ENCODE measurements at places on chromosomes 1 and 21.

GRCh38 chr21:45404730-45405270, at the start of gene COL18A1:
COL18A1 (plus strand) TSS chr21:45405165; CDS start chr21:45405231, 66 bp downstream.
- DNase-seq = no peak

DNA sequence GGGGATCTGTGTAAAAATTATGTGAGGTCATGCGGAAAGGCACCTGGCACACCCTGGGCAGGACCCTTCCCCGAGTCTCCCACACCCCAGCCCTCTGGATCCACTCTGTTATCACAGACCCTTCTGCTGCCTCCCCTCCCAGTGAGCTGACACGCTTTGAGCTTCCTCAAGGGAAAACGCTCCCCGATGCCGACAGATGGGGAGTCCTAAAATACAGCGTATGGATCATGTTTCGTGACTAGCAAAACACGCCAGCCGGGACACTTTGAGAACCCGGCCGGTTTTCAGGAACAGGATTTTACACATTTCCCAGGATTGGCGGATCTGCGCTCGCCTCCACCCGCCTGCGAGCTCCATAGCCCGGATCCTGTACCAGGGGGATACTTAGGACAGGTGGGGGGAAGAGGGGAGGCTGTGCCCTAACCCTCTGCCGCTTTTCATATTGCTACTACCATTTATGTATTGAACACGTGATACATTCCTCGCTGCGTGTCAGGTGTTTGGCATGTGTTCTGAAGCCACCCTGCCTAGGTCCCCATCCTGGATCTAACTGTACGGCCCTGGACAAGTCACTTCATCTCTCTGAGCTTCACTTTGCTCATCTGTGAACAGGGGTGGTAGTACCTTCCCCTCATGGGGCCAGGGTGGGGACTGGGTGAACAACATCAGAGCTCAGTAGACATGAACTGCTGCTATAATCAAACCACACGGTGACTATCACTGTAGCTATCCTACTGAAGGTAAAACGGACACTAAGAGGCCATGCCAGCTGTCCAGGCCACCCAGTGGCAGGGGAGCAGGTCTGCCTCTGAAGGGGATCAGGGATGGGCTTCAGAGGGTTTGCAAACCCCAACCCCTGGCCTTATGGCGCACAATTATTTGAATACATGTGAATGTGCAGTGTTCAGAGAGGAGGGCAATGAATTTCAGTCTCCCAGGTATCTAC, 63.2 kb downstream of the SSBP3 start:
- DNase-seq = no peak

DNA sequence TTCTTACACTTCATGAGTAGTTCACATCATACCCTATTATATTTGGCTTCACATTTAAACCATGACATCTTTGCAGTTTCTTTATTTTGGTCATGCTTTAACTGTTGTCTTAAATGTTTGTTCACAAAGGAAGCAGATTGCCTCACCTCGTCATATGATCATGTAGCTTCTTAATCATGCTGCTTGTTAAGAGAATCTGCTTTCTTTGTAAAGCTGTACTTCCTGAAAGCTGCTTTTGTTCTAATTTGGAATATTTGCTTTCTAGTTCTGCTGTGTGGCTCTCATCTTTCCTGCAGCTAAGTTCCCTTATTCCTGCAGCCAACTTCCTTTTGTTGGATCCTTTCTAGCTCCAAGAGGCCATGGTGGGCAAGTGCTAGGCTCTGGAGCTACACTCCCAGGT, 62.9 kb upstream of the SIM2 start:
- no peak for DNase-seq

- no peak for DNase-seq
These were observed 15.6 kb downstream of the LRRC8D start for GRCh38 chr1:89836252-89837035.

- DNase-seq = peak; percentile 9
These were observed 71.4 kb downstream of the USP1 start for GRCh38 chr1:62508187-62508758.

DNA sequence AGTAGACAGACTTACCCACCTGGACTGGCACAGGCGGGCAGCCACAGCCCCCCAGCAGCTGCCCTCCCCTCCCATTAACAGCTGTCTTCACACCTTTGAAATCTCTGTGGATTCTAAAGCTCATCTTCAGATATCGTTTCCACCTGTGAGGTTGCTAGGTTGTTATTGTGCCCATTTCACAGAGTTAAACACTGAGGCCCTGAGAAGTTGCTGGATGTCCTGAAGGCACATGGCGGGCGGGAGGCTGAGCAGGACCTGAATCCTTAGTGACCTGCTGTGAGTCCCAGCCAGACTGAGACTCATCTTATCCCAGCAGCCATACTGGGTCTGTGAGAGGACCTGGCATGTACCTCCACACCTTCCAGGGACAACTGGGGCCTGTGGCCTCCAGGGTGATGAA, 134.8 kb upstream of the TMEM51 start:
- no peak for DNase-seq

- no peak for DNase-seq
These were observed 10.2 kb upstream of the CREG1 start for GRCh38 chr1:167563579-167564246.

DNA sequence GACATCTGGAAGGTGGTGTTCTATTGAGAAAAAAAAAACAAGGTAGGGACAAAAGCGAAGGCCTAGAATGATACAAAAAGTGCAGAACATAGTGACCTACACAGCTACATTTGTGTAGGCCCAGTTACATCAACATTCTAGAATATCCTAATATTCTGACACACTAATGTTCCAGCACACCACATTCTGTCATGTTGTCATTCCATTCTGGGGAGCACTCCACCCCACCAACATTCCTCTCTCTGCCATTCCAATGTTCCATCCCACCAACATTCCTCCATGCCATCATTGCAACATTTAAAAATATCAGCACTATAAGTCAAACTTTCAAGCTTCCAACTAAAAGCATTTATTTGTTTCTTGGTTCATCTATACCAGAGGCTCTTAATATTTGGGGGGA, 28.5 kb downstream of the COA7 start:
- DNase-seq = no peak

DNA sequence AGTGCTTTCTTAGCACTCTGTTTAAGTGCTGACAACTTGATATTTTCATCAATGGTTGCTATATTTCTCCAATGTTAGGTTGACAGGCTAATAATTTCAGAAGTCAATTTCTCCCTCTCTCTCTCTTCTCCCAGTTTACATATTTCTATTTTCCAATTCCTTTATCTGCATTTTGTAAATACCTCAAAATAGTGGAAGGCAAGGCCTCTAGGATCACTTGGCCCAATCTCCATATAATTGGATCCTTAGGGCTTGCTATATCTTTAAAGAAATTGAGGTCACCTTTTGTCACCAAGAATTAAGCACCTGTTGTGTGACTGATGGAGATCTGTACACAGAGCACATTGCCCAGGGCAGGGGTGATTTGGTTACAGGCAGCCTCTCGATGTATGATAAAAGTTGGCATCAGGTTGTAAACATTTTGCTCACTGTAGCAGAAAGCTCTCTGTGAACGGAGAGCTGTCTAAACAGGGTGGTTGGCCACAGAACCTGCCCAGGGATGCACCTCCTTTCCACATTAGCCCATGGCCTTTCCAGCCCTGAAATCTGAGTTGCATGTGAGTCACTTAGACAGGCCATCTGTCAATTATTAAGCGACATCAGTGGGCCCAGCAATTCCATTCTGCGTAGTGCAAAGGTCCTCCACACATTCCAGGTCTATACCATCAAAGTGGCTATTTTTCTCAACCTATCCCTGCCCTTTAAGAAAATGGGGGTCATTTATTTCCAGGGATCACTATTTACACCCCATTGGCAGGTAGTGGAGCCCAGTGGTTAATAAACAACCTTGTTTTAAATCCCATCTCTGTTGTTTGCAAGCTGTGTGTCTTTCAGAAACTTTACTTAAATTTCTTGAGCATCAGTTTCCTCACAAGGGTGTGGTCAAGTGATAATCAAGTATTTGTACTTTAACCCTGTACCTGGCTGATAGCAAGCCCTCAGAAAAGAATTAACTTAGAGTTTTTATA, 29.1 kb upstream of the IRF2BP2 start:
- DNase-seq = no peak

DNA sequence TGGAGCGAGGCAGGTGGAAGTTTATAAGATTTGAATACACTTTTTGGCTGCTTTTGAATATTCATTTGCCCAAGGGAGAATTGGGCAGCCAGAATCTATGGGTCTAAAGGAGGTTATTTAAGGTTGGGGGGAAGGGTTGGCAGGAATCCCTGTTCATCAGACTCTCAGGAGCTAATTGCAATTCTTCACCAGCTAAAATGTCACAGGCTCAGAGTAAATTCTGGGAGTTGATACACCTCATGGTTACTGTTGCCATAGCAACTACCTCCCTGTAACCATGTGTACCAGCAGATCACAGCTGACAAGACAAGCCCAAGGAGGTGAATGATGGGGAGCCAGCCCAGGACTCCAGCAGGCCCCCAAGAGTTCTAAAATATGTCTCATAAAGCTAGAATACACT, 75.5 kb downstream of the CAMK2N1 start:
- no peak for DNase-seq

- DNase-seq = no peak
These were observed 79.3 kb upstream of the B3GALT2 start for GRCh38 chr1:193265716-193266115.

GRCh38 chr1:221636096-221636495, 105.8 kb downstream of the DUSP10 start:
- no peak for DNase-seq

DNA sequence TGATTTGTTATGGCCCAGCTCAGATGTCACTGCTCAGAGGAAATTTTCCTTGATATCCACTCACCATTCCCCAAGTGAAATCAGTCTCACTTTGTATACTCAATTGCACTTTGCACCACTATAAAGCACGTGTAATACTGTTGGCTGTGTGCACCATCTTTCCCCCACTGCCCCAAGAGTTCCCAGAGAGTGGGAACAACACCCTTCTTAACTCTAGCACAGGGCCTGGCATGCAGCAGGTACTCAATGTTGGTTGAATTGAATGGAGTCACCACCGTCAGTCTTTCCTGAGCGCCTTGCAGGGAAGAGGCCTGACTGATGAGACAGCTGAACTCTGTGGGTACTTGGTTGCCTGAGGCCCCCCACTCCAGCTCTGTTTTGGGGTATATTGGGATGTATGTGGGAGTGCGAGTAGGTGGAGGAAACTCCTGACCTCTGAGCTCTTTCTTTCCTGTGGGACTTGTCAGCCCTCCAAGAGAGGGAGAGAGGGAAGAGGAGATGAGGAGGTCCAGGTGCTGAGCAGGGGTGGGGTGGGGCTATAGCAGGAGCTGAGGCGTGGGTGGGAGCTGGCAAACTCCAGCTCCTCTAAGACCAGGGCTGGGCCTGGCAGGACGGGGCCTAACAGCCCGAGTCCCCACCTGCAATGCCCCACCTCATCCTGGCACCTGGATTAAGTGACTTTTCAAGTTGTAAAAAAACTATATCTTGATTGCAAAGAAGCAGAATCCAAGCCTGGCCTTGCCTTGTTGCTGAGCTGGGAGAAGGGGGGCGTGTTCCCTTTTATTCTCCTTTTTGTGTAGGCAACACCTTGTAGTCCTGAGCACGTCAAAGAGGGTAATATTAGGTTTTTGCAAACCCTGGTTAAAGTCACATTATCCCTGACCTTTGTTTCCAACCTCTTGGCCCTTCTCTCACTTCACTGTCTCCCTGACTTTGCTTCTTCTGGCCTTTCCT, 19.4 kb upstream of the WASF2 start:
- DNase-seq = no peak

- DNase-seq = no peak
These were observed 368.3 kb upstream of the TMPRSS15 start for GRCh38 chr21:18771845-18772380.

DNA sequence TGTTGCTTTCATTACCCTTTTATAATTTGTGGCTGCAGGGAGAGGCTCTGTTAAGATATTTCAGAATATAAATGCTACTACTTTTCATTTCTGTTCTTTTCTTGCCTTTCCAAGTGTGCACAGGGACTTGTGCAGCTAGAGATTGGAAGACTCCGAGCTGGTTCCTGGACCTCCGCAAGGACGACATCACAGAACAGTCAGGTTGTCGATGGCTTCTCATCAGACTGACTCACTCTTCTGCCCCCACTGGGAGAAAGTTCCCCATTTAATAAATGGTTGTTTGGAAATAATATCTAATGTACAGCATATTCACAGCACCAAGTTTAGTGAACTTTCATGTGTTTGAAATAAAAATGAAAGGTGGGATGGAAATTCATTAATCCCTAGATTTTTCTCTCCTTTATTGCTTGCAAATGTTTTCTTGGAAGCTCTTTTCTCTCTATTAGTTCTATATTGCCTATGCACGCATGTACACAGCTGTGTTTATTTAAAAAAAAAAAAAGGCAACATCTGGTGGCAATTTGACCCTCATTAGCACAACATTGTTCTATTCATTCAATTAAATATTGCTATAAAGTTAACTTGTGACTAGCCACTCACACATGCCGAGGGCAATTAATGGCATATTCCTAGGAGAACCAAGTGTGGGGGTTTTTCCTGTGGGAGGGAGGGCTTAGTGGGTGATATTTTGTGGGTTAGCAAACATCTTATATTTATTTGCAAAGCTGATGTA, 77.5 kb upstream of the L1TD1 start:
- DNase-seq = no peak

GRCh38 chr1:150567717-150568593, 11.5 kb downstream of the MCL1 start:
- DNase-seq = no peak

GRCh38 chr1:223000632-223001031, 142.4 kb downstream of the TLR5 start:
- DNase-seq = no peak

DNA sequence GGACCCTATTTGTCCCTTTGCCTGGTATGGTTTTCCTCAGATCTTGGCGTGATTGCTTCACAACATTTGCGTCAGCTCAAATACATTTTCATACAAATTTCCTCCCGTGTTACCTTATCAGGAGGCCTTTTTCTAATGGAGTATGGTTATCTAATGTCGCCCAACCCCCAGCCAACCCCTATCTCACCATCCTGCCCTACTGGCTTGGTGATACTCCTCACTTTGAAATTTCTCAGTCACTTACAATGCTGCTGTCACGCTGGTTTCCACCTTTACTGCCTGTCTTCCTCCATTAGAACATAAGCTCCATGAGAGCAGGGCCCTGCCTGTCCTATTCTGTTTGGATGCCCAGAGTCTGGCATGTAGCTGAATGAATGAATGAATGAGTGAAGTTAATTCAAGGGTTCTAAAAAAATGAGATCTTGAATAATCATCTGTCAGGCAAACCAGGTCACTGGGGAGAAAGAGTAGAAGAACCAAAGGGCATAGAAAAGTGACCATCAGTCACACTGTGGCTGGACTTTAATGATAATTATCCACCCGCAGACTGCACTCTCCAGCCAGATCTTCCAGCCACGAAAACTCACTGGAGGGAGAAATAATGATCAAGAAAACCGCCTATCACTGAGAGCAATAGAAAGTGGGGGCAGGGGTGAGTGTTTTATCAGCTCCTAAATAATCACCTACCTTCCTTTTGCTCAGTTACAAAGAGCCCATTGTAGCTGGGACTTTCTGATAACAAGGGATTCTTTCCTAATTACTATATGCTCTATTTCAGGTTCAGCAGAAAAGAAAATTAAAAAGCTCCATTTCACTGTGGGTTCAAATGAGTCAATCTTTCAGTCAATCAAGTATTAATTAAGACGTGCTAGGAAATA, 21.3 kb downstream of the KIAA0040 start:
- no peak for DNase-seq
